ENCODE measurements at places on chromosomes 12 and 14. TPM values are rescaled to one million over a fixed set of nuclear protein-coding genes. Genes with fewer than 3 reads are reported as not detected.

- DNase-seq, result no peak
These were observed 65.6 kb upstream of the FLRT2 start for GRCh38 chr14:85464135-85464895.

GRCh38 chr12:46234000-46234399 lies 34.8 kb downstream of the SLC38A1 start:
- DNase-seq, result no peak

- no peak for DNase-seq
These were observed 23.8 kb upstream of the CATSPERB start for GRCh38 chr14:91755570-91756295.

OVCH1 gene
- total RNA-seq, result 0.24 TPM

GALNT4 gene
- total RNA-seq, result 2.3 TPM

- DNase-seq, result no peak
These were observed 2.4 kb upstream of the RNASE7 start for GRCh38 chr14:21039585-21040369.

- DNase-seq, result no peak
These were observed 10.1 kb upstream of the TBPL2 start for GRCh38 chr14:55450539-55450938.

GRCh38 chr12:3597526-3598210 lies 106.7 kb downstream of the PRMT8 start:
- DNase-seq, result no peak

DNA sequence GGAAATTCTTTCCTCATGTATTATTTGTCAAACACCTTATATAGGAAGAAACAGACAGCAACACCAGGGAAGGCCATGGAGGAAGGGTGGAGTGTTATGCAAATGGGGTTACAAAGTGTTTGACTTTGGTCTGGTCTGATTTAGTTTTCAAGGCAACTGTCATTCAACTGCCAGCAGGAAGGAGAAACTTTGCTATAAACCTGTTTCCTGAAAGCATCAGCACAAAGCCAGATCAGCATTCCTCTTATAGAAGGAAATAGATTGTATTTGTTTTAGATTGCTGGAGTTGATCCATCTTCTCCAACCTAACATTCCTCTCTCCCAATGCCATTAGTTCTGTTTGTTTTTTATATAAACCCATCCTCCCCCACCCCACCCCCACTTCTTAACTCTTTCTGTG lies 65.7 kb downstream of the STAB2 start:
- no peak for DNase-seq

DNA sequence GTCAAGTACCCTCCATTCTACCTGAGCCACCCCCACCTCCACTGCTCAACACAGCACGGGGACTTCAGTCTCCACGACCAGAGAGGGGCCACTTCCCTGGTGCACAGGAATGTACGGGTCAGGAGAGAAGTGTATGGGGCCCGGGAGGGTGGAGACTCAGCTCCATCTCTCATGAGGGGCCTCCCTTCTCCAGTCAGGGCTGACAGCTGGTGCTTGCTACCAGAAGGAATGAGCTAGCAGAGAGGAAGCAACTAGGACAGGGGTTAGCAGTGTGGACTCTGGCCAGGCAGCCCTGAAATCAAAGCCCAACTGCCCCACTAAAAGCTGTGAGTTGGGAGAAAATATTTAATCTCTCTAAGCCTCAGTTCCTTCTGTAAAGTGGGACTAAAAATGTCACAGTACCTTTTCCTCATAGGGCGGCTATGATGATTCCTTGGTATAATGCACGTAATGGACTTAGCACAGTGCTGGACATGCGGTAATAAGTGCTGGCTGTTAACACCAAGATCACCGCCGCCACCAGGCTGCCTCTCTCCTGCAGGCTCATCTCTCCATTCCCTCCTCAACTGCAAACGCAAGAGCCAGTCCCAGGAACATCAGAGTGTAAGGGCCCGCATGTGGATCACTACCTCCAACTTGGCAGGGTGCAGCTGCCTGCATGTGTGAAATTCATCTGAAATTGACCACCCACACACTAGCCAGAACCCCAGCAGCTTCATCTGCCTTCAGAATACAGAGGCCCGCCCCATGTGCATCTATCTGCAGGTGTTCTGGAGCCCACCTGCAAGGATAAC lies 14.6 kb downstream of the ACTN1 start:
- DNase-seq, result no peak

DNA sequence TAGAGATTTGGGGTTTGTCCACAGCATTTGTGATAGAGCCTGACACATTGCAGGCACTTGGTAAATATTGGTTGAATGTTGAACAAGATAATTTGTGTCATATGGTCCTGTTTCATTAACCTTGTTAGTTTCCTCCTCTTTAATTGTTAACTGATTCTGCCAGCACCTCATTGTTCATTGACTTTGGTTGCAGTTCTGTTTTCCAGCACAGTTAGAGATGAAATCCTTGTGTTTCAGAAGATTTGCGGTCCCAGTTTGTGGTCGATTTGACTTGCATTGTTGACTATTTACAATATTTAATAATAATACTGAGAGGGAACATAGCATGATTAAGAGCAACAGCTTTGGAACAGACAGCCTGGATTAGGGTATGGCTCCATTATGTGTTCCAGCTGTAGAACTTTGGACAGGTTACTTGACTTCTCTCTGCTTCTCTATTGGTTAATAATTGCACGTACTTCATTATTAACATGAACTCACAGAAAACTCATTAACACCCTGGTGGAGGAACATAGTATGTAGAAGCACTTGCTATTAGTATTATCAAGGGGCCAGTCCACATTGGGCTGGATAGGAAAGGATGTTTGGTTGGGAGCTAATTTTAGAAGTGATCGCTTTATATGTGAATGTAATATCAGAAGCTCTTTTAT lies 8.7 kb downstream of the DRAM1 start:
- DNase-seq, result no peak

GRCh38 chr12:65051218-65051617 lies 69.9 kb downstream of the WIF1 start:
- DNase-seq, result no peak

DNA sequence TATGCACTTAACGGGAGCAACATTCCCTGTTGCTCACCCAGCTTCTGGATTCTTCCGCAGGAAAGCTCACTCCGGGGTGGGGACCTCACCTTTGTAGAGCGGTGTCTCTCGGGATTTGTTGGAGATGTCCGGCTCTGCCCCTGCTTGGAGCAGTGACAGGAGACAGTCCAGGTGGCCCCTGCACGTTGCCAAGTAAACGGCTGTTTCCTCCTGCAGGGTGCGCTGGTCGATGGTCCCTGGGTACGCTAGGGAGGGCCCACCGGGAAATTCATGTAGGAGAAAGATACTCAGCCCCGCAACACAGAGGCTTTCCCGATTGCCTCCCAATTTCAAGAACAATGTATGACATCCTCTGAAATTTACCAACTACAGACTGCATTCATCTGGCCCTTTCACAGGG lies 23.1 kb downstream of the ASB2 start:
- no peak for DNase-seq

- DNase-seq, result no peak
These were observed 72.0 kb downstream of the C12orf56 start for GRCh38 chr12:64318605-64319004.

GRCh38 chr14:100115726-100116125 lies 43.7 kb downstream of the DEGS2 start:
- no peak for DNase-seq

DNA sequence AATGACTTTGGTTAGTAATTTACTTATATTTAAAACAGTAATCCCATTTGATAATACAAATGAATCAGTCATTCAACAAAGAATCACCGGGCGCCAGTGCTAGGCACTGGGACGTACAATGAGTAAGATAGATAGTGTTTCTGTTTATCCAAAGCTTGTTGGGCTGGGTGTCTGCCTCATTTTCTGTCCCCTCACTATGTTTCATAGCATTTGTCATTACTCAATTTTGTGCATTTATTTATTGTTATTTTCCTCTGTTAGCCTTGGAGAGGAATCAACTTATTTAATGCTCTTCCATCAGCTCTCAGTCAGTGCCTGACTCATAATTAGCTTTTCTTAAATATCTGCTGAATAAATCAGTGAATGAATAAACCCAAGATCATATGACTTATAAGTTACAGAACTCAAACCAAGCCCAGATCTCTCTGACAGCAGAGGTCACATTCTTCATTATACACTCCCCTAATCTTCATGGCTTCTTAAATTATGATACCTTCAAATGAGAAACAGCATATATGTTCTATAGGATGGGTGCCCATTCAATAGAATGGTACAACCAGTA lies 86.2 kb downstream of the TSPAN8 start:
- DNase-seq, result no peak

- no peak for DNase-seq
These were observed 886.5 kb upstream of the FLRT2 start for GRCh38 chr14:84643446-84643845.

GPR132 gene
- total RNA-seq, result 0.89 TPM

DNA sequence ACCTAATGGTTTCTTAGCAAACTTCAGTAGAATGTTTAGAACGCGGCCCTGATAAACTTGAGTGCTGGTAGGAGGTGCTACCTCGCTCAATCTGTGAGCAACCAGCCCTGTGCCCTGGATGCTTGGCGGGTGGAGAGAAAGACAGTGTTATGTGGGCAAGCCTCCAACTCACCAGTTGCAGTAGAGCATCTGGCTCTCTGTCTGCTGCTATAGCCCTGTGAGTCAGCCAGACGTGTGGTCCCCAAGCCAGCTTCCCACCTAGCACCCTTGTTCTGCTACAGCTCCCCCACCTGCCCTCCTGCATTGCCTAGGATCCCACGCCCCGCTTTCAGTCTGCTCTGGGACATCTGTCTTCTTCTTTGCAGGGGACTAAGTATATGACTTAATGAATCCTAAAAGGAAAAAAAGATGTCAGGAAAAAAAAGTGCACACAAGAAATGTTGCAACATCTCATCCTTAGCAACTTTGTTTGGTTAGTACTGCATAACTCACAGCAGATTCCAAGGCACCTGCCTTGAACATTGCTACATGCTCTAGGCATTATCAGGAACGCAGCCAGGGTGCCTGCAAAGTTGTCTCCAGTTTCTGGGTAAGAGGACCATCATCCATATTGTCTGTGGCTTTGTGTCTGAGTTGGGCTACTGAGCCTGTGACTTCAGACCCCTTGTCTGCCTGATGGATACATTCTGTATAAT lies 13.6 kb downstream of the SNRNP35 start:
- no peak for DNase-seq

GRCh38 chr14:100346306-100347091 lies 23.4 kb downstream of the SLC25A47 start:
- DNase-seq, result no peak

SERPINA10 gene
- total RNA-seq, result not detected

SDS gene
- not detected for total RNA-seq

SRGAP1 gene
- 2.2 TPM for total RNA-seq

LRRC10 gene
- 39.2 TPM for total RNA-seq

DNA sequence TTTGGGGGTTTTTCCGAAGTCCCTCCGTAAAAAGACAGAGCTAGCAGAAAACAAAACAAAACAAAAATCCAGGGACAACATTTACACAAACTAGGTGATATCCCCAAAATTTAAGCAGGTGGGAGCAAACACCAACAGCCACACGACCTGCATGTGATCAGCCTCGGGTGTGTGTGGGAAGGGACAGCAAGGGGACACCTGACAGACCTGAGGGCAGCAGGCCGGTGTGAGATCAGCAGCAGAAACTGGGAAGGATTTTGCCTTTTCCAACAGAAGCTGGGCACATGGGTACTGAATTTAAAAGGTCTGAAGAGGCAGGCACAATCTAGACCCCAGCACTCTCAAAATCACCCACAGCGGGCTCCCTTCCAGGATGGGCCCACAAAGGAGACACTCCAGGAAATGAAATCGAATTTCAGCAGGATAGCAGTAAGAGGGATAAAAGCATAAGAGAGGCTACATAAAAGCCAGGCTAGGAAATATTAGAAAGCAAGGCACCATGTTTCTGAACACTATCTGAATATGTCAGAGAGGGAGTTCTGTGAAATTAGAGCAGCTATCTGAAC lies 36.5 kb upstream of the SELPLG start:
- DNase-seq, result no peak
